ENCODE measurements at places on chromosomes 5 and 9. TPM values are rescaled to one million over a fixed set of nuclear protein-coding genes. Genes with fewer than 3 reads are reported as not detected.

GRCh38 chr5:33182986-33183385 is 257.8 kb upstream of the TARS1 start:
- no peak for DNase-seq

GRCh38 chr9:94443032-94443722 is 111.7 kb upstream of the PCAT7 start:
- DNase-seq, result no peak

DNA sequence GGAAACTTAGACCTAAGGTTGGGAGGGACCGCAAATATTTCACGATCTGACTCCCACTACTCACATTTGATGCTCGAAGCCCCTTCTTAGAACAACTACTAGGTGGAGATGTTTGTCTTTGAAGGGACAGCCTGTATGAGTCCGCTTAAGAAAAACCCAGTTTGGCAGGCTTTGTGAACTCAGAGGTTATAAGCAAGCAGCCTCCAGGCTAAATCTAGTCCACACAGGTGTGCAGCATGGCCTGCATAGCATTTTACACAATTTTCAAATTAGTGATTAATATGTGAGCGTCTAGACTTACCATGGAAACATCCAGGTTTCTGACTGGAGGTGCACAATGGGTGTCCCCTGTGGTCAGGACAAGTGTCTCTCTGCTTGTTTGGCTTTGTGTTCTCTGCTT is 127.1 kb downstream of the KIF4B start:
- DNase-seq, result no peak

- no peak for DNase-seq
Observed at GRCh38 chr5:158011422-158011821, 152.5 kb upstream of the CLINT1 start.

- DNase-seq, result no peak
Observed at GRCh38 chr9:115513148-115513547, 395.2 kb upstream of the TNC start.

- no peak for DNase-seq
Observed at GRCh38 chr5:151531581-151531980, 59.5 kb downstream of the FAT2 start.

DNA sequence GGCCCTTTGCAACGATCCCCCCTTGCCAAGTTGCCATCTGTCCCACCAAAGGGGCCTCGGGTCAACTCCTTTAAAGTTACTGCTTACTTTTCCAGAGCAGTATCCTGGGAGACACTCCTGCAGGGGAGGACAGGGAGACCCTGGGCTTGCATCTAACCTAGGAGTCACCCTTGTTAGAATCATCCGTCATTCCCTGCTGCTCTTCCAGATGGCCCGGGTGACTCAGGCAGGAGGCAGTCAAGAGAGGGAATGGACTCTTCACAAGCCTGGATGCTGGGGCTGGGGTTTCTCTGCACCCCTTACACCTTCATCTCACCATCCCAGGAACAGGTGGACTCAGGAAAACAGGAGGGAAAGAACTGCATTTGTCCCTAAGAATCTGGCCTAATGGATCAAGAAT is 175.6 kb downstream of the GABBR2 start:
- DNase-seq, result no peak

- no peak for DNase-seq
Observed at GRCh38 chr5:119067450-119067849, 3.4 kb upstream of the DMXL1 start.

GRCh38 chr9:68797116-68797515 is 92.1 kb downstream of the PIP5K1B start:
- DNase-seq, result no peak

- DNase-seq, result no peak
Observed at GRCh38 chr5:139635191-139635590, 13.0 kb upstream of the CXXC5 start.

Gene TUT7
- polyA plus RNA-seq, result 25.9 TPM

Gene PCA3
- 0.09 TPM for polyA plus RNA-seq

Gene GKAP1
- 22.4 TPM for polyA plus RNA-seq

Gene ADAMTS16
- polyA plus RNA-seq, result 0.05 TPM

Gene TAF11L5
- not detected for polyA plus RNA-seq
